ENCODE measurements at places on chromosomes 7 and 10.

DNA sequence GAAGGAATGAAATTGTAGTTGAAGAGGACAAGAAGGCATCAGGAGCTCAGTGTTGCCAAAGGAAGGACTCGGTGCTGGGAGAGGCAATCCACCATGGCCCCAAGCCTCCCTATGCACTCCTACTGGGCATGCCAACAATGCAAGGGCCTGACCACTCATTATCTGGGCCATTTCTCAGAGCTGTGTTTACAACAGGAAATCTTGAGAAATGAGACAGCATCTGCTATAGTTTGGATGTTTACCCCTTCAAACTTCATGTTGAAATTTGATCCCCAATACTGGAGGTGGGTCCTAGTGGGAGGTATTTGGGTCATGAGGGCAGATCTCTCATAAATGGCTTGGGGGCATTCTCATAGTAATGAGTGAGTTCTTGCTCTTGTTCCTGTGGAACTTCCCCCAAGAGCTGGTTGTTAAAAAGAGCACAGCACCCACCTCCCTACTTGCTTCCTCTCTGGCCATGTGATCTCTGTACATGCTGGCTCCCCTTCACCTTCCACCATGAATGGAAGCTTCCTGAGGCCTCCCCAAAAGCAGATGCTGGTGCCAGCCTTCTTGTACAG lies 50.8 kb upstream of the AOAH start:
- DNase-seq, result no peak

DNA sequence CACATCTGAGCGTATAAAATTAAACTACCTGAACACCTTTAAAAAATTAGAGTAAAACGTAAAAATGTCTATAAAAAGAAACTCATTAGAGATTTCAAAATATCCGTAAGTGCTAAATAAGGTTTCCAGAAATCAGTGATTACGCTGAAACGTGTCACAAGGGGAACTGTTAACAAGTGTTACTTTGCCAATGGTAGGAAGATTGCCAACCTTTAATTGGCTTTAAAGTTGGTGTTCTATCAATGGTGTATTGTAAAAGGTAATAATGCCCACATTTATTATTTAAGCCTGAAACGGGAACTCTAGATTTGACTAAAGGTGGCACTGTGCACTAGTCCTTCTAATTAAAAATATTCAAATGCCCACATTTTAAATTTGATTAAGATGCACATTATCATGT lies 37.8 kb upstream of the HIBADH start:
- DNase-seq, result no peak

DNA sequence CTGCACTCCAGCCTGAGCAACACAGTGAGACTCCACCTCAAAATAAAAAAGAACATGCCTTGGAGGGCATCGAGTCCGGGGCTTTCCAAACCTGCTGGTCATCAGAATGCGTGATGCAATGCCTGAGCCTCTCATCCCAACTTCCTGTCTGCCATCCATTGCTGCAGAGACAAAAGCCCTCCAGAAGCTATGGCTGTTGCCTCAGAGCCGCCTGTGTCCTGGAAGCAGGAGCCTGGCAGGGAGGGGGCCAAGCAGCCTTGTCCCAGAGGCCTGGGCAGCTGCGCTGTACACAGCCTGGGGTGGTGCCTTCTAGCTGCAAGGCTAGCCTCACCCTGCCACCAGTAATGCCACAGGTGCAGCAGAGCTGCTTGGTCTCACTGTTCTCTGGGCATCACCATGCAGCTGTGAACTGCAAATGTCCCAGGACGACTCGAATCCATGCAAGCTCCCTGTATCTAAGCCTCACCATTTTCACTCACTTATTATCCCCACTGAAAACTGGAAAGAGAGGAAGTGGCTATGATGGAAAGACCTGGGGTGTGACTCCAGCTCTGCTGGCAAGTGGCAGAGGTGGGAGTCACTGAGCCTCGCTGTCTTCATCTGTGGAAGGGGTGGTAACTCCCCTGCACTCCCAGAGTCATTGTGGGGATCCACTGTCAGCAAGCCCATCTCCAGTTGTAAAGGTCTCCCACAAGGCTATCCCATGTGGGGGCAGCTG lies 7.0 kb downstream of the ALOX5 start:
- peak; percentile 45 for DNase-seq

DNA sequence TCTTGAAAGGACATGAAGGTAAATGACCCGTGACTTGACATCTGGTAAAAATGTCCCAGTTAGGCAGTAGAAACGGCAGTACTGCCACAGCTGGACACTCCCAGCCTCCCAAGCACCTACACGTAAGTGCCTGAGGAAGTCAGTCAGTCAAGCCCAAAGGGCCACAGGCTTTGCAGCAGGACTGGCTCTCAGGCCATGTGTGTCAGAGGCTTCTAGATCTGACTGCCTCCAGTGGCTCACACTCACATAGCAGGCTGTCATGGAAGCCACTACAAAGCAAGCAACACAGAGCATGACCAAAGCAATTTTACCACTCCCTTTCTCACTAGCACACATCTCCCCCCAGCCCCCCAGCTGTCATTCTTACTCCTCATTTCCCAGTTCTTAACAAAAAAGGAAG lies 17.8 kb upstream of the CCNJ start:
- no peak for DNase-seq

GRCh38 chr10:14751921-14752320 lies 22.8 kb downstream of the FAM107B start:
- peak; percentile 75 for DNase-seq

GRCh38 chr7:112433289-112433688 lies 17.0 kb upstream of the IFRD1 start:
- no peak for DNase-seq

DNA sequence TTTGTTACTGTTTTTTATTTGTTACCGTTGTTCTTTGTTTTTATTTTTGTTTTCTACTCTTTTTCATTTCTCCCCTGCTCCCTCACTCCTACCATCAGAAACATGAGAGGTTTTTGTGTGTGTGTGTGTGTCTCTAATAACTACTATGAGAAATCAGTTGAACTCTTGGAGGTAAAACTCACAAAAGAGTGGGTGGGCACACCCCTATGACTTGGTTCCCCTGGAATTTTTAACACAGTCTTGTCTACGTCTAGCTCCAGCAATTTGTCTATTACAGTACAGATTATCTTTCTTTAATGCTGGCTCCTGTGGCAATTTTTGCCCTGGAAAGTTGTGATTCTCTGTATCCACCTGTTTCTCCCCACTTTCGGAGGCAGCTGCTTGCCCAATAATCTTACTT lies 56.2 kb downstream of the AOAH start:
- no peak for DNase-seq

- no peak for DNase-seq
Measured at GRCh38 chr7:30181736-30182522, 47.1 kb downstream of the MTURN start.

- DNase-seq, result no peak
Measured at GRCh38 chr10:82953331-82953730, 1078.3 kb downstream of the NRG3 start.

- DNase-seq, result no peak
Measured at GRCh38 chr10:100652406-100653135, 92.8 kb upstream of the PAX2 start.

DNA sequence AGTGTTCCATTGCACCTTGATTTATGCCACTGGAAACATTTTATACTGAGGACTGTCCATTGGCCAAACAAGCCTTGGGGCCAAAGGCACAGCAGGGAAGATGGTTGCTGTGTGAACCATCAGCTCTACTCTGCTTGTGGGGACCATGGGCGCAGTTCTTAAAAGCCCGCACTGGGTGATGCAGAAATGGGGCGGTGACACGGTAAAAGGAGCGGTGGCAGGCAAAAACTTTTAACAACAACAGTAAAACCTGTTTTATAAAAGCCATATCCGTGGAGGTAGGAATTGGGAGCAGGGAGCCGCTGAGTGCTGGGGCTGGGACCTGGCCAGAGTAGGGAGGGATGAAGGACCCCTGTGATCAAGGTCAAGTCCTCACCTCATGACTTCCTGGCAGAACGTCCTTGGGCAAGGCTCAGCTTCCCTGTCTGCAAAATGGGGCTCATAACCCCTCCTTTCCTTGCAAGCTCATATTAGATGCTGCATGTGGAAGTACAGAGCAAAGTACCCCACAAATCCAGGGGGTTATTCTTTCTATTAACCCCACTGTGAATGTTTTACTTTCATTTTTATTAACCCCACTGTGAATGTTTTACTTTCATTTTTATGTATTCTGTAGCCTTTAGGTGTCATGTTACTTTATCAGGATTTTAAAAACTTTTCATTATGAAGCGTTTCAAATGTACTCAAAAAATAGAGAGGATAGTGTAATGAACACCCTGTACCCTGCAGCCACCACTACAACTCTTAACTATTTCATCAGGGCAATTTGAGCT lies 78.3 kb downstream of the GRK5 start:
- no peak for DNase-seq

DNA sequence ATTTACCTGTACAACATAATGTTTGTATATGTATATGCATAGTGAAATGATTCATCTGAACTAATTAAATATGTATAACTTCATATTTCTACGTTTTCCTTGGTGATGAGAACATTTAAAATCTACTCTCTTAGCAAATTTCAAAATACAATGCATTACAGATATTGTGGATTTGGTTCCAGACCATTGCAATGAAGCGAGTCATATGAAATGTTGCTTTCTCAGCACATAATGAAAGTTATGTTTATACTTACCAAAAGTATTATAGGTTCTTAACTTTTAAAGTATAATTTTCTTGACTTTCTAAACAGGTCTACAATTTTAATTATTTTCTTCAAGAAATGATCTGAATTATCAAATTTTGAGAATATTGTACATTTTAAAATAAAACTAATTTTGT lies 189.2 kb downstream of the CSTF2T start:
- no peak for DNase-seq

DNA sequence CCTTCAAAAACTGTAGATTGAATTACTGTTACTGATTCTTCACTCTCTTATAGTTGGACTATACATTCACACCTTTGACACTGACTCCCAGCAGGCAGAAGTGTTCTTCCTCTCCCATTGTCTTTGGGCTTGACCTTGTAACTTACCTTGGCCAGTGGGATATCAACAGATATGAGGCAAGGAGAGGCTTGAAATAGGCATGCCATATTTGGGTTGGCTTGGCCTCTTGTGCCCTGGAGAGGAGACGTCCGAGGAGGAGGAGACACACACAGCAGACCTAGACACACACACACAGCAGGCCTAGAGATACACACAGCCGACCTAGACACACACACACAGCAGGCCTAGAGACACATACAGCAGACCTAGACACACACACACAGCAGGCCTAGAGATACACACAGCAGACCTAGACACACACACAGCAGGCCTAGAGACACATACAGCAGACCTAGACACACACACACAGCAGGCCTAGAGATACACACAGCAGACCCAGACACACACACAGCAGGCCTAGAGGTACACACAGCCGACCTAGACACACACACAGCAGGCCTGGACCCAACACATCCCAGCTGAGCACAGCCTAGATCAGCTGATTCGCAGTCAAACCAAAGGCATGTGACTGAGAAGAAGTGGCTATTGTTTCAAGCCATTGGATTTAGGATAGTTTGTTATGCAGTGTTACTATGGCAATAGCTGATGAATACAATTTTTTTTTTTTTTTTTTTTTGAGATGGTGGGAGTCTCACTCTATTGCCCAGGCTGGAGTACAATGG lies 12.5 kb upstream of the GNA12 start:
- no peak for DNase-seq

- no peak for DNase-seq
Measured at GRCh38 chr7:99170730-99171074, 26.8 kb upstream of the SMURF1 start.

DNA sequence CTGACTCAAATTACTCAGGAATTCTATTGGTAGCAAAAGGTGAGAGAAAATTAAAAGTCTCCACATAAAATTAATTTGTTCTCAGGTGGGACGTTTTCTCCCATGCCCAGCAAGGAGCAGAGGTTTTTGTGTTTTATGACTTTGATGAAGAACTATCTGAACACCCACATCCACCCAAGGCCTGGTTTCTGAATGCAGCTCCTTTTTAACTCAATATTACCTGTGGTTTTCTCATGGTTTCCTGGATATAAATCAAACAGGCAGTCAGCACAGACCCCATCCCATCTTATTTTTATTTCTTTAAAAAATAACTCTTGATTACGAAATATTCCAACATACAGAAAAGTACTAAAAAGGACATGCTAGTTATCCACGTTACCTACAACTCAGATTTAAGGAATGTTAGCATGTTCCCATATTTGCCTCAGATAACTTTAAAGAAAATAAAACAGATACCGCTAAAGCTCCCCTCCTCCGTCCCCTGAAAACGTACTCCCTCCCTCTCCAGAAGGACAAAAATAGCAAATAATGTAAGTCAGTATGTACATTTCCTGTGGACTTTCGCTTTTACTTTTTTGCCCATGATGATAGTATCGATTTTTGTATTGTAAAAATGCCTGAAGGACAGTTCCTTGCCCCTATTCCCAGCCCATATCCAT lies 43.4 kb downstream of the GLI3 start:
- DNase-seq, result no peak

DNA sequence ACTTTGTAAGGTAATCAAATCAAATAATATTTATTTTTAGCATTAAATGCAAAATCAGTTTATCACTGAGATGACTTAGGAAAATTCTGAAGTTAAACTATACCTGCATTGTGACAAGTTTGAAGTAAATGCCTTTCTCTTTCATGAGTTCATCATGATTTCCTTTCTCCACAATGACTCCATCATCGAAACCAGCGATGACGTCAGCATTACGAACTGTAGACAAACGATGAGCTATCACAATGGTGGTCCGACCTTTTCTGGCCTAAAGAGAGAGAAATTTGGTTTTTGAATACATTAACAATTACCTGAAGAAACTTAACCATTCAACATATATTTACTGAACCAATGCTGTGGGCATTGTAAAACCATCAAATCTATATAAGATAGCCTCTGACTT lies 54.9 kb downstream of the ABCB1 start:
- DNase-seq, result no peak

DNA sequence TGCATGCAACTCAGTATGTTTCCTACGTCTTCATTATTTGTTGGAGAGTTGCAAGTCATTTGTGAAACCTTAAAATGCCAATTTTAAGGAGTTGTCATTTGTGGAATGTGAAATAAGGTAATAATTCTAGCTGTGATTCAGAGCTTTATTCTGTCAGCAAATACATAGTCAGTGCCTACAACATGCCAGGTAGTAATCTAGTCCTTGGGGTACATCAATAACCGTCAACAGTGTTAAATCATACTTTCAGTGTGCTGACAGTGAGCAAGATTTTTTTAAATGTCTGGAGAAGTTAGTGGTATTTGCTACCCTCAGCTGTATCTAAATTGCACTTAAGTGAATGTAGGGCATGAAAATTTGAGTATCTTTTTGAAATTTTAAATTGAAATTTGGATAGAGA lies 36.7 kb downstream of the MPLKIP start:
- DNase-seq, result no peak

DNA sequence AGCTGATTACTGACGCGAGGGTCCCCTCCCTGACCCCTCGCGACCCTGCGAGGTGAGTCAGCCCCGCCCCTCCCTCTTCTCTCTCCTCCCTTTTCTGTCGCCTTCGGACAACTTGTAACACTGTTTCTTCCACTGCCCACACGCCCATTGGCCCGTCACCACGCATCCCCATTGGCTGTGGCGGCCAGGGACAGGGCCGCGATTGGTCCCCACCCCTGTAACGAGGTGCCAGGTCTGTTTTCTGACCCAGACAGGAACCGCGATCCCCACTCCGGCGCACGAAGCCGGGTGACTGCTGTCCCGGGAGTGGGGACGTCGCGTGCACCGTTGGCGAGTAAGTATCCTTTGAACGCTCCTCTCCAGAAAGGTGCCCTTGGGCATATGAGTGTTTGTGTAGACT lies at the start of gene STRA8:
STRA8 (plus strand) TSS at position 269 of the 400 bp plus-strand sequence. CDS start 6,687 bp downstream, outside the sequence.
- no peak for DNase-seq

GRCh38 chr7:27277628-27278027 lies 35.0 kb downstream of the EVX1 start:
- no peak for DNase-seq

- no peak for DNase-seq
Measured at GRCh38 chr7:48390388-48391327, 219.4 kb downstream of the ABCA13 start.

GRCh38 chr10:132329565-132330485 lies 2.2 kb upstream of the LRRC27 start:
- DNase-seq, result peak; percentile 54

All from left cardiac atrium (tissue), 4 donors.